ENCODE measurements at places on chromosomes 3 and 15. TPM values are rescaled to one million over a fixed set of nuclear protein-coding genes. Genes with fewer than 3 reads are reported as not detected.

GRCh38 chr3:190579514-190580137 is 65.7 kb downstream of the IL1RAP start:
- DNase-seq = no peak

DNA sequence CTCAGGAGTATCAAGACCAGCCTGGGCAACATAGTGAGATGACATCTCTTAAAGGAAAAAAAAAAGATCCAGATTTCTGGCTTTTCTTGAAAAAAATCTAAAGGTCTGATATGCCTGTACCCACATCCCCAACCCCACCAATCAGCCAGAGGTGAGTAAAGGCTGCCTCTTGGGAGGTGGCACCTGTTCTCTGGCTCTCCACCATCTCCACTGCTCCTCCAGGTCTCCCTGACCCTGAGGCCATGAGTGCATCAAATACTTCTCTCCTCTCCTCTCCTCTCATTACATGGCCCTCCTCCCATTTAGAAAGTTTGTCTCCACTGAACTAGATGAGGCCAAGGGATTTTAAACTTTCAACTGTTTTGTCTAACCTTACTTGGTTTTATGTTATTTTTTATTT is 5.2 kb downstream of the SIAH2 start:
- no peak for DNase-seq

GRCh38 chr3:49802719-49803464 is at the start of gene INKA1:
Gene INKA1, plus strand, starts transcription at chr3:49803261. Its CDS starts 132 bp downstream, at chr3:49803393.
- DNase-seq = peak; percentile 69

GRCh38 chr3:18283680-18284079 is 141.5 kb downstream of the SATB1 start:
- no peak for DNase-seq

IQCH gene
- total RNA-seq = not detected
